Ecto neural progenitor cell (in vitro differentiated cells): ENCODE measurements at places on chromosomes 12 and 14.

DNA sequence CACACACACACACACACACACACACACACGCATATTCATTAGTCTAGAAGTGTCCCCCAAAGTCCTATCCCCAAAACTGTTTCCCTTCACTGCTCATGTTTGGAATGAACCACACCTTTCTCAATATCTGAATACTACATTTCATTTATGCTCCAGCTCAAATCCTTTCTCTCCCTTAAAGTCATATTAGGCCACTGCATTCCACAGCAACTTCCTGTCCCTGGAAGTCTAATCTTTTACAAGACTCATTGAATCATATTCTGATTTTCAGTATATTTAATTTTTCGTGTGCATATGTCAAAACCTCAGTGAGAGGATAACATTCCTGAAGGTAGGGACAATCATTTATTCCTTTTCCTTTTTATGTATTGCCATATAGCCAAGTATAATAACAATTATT, 155.6 kb upstream of the LMNTD1 start:
- no peak for DNase-seq

- DNase-seq: no peak
Observed at GRCh38 chr14:63960926-63961567, 108.2 kb downstream of the SYNE2 start.

DNA sequence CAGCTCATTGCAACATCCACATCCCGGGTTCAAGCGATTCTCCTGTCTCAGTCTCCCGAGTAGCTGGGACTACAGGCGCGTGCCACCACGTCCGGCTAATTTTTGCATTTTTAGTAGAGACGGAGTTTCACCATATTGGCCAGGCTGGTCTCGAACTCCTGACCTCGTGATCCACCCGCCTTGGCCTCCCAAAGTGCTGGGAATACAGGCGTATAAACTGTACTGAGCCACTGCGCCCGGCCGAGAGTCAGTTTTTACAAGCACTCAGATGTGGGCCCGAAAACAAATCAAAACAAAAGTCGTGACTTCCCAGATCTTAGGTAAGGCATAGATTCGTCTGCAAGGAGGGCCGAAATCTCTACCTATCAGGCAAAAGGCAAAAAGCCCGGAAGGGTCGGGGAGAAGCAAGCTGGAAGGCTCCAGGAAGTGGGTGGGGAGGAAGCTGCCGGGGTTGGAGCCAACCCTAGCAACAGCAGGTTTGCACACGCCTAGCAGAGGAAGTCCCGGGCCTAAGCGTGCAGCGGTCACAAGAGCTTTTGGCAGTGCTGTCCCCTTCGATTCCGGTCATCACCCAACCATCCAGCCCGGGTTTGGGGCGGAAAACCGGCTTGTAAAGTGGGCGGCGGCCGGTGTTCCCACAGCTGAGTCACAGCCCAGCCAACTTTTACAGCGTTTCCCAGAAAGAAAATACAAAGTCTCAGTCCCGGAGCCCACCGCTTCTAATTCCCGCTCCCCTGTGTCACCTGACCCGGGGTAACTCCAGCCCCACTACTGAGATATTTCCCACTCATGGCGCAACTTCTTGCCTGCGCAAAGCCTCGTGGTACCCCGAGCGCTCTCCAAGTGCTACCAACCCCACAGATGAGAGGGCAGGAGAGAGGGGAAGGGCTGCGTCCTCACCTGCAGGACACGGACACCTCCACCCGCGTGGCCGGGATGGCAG, 583 bp downstream of the CPNE8 start:
- DNase-seq: peak; percentile 83

- DNase-seq: peak; percentile 84
Observed at GRCh38 chr12:74021937-74022336, 515.7 kb upstream of the ATXN7L3B start.

DNA sequence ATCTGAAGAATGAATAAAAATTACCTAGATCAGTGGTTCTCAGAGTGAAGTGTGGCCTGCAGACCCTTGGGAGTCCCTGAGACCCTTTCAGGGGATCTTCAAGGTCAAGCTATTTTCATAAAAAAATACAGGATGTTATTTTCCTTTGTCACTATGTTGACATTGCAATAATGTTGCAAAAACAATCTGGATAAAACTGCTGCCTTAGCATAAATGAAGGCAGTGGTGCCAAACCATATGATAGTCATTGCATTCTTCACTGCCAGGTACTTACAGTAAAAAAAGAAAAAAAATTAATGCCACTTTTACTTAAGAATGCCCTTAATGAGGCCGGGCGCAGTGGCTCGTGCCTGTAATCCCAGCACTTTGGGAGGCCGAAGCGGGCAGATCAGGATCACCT, 2.0 kb upstream of the CD4 start:
- no peak for DNase-seq

GRCh38 chr12:68631227-68631626, 20.5 kb downstream of the RAP1B start:
- no peak for DNase-seq

- no peak for DNase-seq
Observed at GRCh38 chr12:74365178-74365964, 172.3 kb upstream of the ATXN7L3B start.

DNA sequence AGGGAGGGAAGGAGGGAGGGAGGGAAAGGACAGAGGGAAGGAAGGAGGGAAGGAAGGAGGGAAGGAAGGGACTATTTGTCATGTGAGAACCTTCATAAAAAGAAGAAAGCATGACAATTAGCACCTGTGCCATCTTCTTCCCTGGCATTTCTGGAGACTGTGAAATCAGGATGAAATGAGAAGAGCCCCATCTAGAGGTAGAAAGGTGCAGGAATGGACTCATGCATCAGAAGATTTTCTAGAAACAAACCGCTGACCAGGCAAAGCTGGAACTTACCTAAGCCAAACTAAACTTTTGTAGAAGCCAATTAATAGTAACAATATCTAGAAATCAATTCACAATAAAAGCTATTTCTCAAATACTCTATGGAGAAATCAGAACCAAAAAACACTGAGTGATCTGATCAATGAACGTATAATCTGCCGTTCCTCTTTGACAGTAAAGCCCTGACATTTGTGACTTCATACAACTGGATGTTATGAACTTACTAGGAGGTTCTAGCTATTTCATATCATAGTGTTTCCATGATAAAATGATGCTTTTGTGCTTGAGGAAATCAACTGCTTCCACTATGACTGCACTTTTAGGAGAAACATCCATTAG, 24.4 kb upstream of the CRACR2A start:
- DNase-seq: no peak

DNA sequence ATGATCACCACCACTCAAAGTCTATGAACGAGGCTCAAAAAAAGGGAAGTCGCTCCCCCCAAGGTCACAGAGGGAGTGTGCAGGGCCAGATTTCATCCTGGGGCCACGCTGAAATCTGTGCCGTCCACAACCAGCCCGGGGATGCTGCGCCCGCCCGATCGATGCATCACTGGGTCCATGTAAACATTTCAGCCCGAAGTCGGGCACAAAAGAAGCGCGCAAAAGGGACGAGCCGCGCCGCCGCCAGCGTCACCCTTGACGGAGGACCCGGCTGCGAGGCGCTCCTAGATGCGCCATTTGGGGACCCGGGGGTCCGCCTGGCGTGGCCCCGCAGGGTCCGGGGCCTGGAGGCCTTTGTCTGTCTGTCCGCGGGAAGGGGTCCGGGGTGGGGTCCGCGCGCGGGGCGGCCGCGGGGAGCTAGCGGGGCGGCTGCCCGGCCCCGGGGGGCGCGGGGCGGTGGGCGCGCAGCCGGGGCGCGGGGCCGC, 503 bp downstream of the FBXO21 start:
- peak; percentile 76 for DNase-seq

- DNase-seq: peak; percentile 36
Observed at GRCh38 chr12:38141239-38141638, 175.3 kb upstream of the ALG10B start.

DNA sequence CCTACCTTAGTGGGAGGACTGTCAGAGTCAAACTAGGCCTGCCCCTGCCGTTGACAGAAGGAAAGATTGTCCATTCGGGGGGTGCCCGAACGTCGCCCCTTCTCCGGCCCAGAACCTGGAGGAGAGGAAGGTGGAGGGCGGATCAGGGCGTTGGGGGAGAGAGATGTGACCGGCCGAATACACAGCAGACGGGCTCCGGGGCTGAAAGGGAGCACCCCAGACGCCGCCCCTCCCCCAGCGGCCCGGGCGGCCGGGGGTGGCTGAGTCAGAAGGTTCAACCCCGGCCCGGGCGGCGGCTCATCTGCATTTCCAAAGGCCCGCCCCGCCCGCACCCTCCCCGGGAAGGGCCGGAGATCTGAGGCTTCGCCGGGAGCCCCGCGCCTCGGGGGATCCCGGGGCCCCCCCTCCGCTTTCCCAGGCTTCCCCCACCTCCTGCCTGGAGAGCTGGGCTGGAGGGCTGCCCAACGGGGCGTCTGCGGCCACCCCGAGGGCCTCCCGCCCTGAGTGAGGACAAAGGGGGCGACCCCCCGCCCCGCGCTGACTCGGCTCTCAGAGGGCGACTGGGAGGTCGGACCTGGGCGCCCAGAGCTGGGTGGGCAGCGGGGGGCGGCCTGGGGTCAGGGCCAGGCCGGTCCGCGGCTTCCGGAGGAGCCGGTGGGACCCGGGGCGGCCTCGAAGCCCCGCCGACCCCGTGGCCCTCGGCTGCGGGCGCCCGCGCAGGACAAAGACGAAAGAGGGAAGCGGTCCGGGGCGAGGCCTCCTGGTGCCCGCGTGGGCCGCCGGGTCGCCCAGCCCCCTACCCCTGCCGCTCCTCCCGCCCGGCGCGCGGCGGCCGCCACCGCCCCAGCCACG, 3.7 kb upstream of the SETD1B start:
- peak; percentile 87 for DNase-seq

GRCh38 chr14:63686926-63687325, 40.9 kb downstream of the SGPP1 start:
- DNase-seq: no peak

DNA sequence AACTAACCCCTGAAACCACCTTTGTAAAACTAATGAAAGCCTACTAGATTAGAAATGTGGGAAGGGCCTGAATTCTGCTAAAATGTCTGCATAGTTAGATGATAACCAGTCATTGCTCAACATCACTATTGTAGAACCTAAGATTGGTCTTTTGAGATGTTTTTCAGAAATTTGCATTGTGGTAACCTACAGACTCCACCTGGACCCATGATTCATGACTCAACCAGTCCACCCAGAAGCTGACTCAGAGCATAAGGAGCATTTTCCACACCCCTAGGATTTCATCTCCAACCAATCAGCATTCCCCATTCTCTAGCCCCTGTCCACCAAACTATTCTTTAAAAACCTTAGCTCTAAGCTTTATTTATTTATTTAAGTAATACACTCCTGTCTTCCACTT, 30.4 kb upstream of the CHGA start:
- DNase-seq: no peak

DNA sequence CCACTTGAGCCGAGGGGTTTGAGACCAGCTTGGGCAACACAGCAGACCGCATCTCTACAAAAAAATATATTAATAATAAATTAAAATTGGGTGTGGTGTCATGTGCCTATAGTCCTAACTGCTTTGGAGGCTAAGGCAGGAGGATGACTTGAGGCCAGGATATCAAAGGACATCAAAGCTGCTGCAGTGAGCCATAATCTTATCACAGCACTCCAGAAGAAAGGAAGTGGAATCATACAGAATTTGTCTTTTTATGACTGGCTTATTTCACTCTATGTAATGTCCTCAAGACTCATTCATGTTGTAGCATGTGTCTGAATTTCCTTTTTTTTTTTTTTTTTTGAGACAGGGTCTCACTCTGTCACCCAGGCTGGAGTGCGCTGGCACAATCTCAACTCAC, 43.9 kb upstream of the NUDT4 start:
- DNase-seq: no peak

DNA sequence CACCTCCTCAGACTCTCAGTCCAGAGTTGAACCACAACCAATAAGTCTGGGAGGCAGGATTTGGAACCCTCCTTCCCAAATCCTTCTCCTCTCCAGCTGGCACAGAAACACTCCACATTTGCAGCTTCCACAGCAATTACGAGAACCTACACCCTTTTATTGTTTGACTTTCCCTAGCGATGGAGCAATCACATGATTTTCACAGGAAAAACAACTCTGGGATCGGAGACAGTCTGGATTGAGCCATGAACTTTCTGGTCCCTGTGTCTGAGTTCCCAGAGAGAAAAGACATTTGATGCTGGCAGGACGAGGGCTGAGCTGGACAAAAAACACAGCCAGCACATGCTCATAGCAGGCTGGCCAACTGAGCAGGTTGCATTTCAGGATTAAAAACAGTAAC, 49.0 kb upstream of the STON2 start:
- no peak for DNase-seq

DNA sequence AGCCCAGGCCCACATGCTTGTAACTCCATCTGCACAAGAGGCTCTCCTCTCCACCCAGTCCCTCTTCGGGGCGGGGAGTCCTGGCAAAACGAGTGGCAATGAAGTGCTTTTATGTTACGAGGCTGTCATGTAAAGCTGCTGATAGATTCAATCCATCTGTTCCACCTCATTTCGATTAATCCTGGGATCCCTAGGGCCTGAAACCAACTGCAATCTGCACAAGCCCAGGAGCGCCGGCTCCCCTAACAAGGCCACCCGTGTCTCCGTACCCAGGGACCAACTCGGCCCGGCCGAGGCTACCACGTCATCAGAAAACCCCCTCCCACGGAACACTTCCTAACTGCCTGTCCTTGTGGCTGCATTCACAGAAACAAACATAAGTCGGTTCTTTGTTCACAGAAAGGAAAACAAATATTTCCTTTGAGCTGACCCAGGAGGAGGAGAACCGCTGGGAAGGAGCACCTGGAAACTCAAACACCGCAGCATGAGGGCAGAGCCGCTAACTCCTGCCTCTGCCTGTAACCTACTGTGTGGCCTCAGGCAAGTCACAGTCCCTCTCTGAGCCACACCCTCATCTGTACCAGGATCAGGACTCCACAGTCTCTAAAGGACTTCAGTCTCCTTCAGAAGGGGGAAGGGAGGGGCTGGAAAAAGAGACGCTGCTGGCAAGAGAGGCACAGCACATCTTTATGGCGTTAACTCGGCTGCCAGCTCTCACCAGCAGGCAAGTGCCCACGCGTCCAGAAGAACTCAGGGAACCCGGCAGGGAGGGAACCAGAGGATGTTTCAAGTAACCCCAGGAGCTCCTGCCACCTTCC, 47.8 kb downstream of the CCDC88C start:
- no peak for DNase-seq

GRCh38 chr12:132559652-132560363, 50.6 kb downstream of the LRCOL1 start:
- peak; percentile 87 for DNase-seq

DNA sequence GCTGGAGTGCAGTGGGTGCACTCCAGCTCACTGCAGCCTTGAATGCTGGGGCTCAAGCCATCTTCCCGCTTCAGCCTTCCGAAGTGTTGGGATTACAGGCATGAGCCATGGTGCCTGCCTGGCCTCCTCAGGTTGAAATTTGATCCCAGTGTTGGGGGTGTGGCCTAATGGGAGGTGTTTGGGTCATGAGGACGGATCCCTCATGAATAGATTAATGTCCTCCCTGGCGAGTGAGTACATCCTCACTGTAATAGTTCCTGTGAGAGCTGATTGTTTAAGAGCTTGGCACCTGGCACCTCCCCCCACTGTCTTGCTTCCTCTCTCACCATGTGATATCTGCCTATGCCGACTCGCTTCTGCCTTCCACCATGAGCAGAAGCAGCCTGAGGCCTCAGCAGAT, 84.7 kb downstream of the TSPAN9 start:
- no peak for DNase-seq
